ENCODE measurements at places on chromosomes 6 and 20.

DNA sequence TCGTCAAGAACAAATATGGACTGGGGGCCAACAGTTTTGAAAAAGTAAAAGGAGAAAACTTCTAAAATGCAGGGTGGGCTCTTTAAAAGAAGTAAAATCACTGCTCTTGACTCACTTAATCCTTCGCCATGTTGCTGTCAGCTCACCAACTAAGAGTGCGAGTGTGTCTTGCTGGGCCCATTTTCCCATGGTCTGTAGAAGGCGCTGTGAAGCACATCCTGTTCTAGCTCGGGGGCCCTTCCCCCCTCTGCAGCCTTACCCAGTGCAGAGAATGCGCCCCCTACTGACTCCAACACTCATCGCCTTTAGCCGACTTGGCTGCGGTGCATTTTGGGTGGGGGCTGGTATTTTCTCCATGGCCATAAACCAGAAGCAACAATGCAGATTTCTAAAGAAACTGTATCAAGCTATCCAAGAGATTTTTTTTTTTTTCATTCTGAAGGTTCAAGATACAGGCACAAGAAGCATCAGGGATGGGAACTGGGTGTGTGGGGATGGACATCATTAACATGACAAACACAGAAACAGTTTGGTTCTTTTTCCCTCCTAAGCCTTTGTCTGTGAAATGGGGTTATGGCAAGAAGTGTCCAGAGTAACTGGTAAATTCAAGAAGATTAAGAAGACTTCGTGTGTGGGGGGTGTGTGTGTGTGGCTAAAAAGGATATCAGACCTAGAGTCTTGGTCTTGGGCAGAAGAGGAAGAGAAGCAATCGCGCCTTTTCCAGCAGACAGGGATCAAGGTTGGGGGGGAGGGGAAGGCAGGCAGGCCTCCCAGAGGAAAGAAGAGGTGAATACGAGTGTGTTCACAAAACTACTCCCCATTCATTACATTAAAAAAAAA, 1.7 kb downstream of the ADNP start:
- peak; percentile 94 for DNase-seq

DNA sequence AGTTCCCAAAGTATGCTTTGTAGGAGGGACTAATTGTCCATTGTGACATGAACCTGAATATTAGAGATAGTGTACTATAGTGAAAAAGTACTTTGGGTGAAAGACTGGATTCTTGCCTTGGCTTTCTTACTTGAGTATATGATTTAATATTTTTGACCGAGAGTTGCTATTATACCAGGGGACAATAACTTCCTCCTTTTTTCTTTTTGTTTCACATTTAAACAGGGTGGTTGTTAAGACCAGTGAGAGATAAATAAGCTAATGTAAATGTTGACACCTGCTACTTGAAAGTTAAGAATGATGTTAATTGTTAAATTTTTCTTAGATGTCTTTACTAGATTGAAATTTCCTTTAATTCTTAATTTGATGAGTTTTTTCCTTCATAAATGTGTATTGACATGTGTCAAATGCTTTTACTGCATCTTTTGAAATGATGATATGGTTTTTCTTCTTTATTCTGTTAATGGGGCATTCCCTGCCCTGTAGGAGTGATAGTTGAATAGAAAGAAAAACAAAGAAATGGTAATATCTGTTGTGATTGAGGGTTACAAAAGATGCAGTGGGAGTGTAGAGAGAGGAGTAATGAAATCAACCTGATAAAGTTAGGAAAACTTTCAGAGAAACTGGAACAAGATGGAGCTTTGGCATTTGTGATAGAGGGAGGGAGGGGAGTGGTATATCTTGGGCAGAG, 48.4 kb downstream of the ZFAND3 start:
- no peak for DNase-seq

DNA sequence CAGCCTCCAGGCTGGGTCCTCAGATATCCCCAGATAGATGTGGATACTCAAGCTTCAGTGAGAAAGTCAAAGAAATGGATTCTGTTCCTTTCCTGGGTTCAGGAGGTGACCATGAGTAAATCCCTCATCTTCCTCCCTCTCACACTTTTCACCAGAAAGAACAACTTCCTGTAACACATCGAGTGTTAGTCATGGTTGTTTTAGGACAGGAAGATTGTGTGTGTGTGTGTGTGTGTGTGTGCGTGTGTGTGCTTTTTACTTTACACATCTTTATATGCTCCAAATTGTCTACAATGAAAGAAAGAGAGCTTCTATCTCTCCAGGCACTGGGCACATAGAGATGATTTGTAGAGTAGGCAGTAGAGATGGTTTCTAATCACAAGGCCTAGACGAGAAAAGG, 139.9 kb downstream of the TBXT start:
- DNase-seq = no peak

- DNase-seq = no peak
These were observed 79.4 kb upstream of the OGFRL1 start for GRCh38 chr6:71209206-71209605.

- DNase-seq = no peak
These were observed 202.8 kb downstream of the DLL1 start for GRCh38 chr6:170087941-170088581.

Measured in HFF-Myc (cell line).